Activated CD4-positive, alpha-beta T cell treated with anti-CD3 and anti-CD28 coated beads, Interleukin-2, amount 50 U/mL, for 4 hours (primary cell): ENCODE measurements at places on chromosomes 16 and 17.

GRCh38 chr16:2088759-2089358, 41.1 kb downstream of the TSC2 start:
- no peak for DNase-seq

DNA sequence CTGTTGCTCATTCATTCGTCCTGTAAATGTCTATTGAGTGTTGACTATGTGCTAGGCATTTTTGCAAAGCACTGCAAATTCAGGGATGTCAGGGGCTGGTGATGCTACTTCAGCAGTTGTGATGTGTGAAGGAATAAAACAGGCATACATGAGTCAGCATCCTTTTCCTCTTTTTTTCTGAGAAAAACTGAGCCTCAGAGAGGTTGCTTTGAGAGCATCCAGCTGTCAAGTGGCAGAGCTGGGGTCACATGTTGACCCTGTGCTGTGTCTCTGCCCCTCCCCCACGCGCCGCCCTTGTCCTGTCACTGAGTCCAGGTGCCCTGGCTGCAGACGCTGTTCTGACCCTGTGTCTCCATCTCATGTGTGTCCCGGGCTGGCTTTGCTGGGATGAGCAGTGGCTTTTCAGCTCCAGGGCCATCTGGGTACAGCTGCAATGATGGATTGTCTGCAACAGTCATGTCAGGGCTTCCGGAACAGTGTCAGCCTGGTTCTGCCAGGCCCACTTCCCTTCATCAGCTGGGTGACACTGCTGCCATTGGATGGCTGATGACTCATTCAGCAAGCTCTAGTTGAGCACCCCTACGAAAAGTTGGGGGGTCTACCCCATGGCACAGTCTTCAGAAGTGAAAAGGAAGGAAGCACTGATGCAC, 14.9 kb downstream of the SEC14L5 start:
- no peak for DNase-seq

GRCh38 chr16:26475596-26475995, 591.1 kb upstream of the C16orf82 start:
- DNase-seq = no peak

GRCh38 chr16:70341600-70341999, 5.1 kb upstream of the DDX19A start:
- DNase-seq = no peak

DNA sequence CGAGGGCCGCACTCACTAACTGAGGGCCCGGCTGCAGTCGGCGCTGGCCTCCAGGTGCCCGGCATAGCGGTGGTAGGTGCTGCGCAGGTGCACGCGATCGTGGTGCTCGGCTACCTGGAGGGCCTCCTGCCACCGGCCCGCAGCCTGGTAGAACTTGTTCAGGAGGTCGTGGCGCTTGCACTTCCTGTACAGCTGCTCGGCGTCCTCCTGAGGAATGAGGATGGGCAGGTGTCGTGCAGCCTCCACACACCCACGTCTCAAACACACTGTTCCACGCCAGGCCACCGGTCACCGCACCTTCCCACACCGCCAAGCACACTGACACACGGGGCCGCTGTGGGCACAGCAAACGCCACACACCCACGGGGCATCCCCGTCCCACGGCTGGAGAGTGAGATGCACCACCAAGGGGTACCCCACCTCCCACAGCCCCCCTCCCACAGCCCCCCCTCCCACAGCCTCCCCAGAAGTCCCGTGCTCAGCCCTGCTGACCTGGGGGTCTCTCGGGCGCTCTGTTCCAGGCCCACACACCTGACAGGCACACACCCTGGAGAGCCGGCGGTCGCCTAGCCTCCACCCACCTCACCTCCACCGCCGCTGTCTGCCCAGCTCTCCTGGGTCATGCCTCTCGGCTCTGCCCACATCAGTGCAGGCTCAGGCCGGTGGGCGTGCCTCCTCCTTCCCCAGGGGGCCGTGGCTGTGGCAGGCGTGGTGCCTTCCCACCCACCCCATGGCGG, 7.4 kb upstream of the TMEM204 start:
- DNase-seq = peak; percentile 16

- DNase-seq = no peak
Measured at GRCh38 chr17:79647456-79647915, 36.6 kb upstream of the RBFOX3 start.

GRCh38 chr17:82449131-82449882, 1.2 kb downstream of the CYBC1 start:
- DNase-seq = peak; percentile 63

GRCh38 chr16:12900599-12901203, 697 bp upstream of the SHISA9 start:
- no peak for DNase-seq

- no peak for DNase-seq
Measured at GRCh38 chr16:69031877-69032301, 73.6 kb upstream of the HAS3 start.

GRCh38 chr17:38713456-38714075, 8.5 kb downstream of the MLLT6 start:
- DNase-seq = no peak

- DNase-seq = no peak
Measured at GRCh38 chr16:12674524-12674923, 129.2 kb downstream of the CPPED1 start.

DNA sequence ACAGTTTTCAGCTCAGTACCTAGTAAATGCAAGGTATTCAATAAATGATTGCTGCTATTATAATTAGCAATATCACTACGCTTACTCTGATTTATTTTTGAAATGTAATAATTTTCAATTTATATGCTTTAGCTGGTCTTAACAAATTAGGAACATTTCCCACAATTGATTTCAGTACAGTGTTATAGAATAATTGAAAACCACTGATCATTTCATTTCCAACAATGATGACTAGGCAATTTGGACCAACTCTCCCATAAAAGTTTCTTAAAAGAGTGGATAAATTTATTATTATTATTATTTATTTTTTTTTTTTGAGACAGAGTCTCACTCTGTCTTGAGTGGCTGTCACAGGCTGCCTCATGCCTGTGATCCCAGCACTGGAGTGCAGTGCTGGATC, 41.1 kb downstream of the VMP1 start:
- DNase-seq = no peak

DNA sequence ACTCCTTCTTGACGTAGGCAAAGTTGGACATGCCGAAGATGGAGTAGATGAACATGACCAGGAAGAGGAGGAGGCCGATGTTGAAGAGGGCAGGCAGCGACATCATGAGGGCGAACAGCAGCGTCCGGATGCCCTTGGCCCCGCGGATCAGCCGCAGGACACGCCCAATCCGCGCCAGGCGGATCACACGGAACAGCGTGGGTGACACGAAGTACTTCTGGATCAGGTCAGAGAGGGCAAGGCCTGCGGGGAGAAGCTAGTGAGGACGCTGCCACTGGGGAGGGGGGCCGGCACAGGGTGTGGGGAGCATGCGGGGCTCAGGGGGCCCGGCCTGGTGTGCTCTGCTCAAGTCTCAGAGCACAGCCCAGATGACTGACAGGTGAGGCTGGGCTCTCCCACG, 9.6 kb upstream of the CD79B start:
- no peak for DNase-seq

DNA sequence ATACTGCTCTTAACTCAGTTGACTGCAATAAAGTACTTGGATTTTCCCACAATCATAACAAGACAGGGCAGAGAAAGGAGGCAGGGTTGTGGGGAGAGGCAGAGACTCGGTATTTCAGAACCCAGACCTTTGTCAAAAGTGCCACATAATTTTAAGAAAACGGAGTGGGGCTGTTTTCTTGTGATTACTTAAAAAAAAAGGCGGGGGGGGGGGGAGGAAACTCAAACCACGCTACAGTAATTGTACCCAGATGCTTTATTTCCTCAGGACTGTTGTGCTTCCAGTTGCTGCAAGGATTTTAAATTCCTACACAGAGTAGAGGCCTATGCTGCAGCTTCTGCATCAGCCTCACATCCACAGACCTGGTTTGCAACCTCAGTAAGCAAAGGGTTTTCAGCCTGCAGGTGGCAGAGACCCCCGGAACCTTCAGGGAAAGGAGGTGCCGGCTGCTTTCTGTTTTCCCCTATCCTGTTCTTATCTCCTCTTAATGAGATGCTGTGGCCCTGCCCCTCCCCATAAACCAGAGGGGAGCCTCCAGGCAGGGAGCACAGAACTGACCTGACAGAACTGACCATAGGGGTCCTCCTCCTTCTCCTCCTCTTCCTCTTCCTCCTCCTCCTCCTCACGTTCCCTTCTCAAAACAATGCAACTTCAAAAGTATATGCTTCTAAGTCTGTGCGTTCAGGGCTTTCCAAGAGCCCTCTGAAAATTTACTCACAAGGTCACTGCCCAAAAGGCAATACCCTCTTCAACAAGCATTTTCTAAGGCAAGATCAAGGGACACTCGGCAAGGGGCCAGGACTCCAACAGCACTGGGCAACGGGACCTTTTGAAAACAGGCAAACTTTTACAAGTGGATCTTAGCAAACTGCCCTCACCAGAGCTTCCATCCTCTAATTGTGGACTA, 7.5 kb downstream of the AXIN2 start:
- no peak for DNase-seq

GRCh38 chr17:32481193-32481592, 5.6 kb upstream of the CDK5R1 start:
- DNase-seq = no peak

DNA sequence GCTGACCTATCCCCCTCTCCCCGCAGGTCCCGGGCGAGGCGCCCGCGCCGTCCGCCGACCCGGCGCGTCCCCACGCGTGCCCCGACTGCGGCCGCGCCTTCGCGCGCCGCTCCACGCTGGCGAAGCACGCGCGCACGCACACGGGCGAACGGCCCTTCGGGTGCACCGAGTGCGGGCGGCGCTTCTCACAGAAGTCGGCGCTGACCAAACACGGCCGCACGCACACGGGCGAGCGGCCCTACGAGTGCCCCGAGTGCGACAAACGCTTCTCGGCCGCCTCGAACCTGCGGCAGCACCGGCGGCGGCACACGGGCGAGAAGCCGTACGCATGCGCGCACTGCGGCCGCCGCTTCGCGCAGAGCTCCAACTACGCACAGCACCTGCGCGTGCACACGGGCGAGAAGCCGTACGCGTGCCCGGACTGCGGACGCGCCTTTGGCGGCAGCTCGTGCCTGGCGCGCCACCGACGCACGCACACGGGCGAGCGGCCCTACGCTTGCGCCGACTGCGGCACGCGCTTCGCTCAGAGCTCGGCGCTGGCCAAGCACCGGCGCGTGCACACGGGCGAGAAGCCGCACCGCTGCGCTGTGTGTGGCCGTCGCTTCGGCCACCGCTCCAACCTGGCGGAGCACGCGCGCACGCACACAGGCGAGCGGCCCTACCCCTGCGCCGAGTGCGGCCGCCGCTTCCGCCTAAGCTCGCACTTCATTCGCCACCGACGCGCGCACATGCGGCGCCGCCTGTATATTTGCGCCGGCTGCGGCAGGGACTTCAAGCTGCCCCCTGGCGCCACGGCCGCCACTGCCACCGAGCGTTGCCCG, 10.3 kb downstream of the ZNF771 start:
- DNase-seq = peak; percentile 82

DNA sequence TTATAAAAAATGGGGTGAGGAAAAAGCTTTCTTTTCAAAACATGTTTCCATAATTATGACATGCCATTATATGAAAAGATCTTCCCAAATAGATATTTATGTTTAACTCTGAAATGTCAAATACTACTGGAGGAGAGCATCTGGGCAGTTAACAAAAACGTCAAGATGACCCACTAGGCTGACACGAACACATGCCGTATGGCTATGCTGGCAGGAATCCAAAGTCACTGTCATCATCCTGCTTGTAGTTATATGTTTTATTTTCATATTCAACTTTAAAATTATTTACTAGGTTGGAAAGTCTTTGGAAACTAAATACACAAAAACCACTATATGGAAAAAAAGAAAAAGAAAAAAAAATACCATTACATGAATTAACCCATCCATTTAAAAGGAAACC, 27.3 kb downstream of the ANKFY1 start:
- no peak for DNase-seq

DNA sequence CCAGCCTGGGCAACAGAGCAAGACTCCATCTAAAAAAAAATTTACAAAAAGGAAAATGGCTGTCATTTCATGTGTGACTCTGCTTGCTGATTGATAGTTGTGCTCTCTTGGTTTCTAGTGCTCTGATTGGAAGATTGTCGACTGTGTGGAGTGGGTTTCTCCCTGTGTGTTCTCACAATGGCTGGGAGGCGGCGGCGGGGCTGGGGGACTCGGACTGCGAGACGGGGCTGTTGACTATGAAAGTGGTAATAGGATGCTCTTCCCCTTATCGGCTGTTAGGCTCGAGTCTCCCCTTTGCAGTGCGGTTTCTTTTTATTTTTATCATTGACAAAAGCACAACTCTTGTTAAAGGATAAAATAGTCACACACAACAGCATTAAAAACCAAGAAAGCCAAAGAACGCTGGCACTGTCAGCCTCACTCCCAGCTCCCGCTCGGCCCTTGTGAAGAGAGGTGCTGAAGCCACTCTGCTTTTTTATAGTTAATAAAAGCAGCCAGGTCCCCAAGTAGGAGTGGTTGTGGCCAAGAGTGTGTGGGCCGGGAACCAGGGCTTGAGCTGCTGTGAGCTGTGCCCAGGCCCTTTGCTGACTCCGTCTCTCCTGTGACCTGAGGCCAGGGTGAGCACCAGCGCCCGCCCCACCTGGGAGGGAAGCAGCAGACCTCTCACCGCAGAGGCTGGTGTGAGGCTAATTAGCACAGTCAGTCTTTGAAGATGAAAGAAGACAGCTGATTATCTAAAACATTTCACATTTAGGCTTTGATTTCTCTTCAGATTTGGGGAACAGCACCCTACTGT, 36.5 kb downstream of the TBCD start:
- no peak for DNase-seq

DNA sequence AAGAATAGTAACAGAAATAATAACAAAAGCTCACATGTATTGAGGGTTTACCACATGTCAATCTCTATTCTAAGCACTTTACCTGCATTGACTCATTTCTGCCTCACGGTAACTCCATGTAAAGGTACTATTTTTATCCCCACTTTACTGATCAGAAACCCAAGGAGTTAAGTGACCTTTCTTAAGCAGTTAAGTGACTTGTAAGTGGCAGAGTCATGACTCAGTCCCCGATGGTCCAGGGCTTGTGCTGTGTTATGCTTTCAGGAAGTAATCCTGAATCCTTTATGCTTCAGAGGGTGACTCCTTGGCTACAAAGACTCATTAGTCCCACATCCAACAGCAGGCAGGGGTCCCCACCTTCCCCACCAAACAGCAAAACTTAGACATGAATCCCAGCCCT, 66.5 kb downstream of the MRM1 start:
- DNase-seq = no peak

DNA sequence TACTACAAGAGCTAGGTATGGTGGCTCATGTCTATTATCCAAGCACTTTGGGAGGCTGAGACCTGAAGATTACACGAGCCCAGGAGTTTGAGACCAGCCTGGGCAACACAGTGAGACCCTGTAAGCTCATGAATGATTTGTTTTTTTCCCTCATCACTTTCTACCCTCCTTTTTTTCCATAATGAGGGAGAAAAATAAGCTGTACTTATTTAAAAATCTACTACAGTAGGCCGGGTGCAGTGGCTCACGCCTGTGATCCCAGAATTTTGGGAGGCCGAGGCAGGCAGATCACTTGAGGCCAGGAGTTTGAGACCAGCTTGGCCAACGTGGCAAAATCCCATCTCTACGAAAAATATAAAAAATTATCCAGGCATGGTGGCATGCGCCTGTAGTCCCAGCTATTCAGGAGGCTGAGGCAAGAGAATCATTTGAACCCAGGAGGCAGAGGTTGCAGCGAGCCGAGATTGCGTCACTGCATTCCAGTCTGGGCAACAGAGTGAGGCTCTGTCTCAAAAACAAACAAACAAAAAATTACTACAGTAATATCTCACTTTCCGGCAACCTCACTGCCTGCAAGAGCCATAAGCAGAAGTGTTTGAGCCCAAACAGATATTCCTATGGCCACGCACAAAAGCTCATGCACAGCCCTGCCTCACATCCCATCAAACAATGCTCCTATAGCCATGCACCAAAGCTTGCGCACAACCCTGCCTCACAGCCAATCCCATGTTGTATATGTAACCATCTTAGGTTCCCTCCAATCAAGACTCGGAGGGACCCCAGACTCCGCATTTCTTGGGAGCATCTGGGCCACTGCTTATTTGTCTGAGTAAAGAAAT, 37.4 kb downstream of the TK2 start:
- DNase-seq = no peak
